ENCODE measurements at places on chromosomes 5 and 9.

GRCh38 chr5:18745042-18745987, 1111.1 kb downstream of the TAF11L14 start:
- DNase-seq = peak; percentile 58

- DNase-seq = no peak
Measured at GRCh38 chr5:146667633-146668272, 151.8 kb upstream of the GPR151 start.

DNA sequence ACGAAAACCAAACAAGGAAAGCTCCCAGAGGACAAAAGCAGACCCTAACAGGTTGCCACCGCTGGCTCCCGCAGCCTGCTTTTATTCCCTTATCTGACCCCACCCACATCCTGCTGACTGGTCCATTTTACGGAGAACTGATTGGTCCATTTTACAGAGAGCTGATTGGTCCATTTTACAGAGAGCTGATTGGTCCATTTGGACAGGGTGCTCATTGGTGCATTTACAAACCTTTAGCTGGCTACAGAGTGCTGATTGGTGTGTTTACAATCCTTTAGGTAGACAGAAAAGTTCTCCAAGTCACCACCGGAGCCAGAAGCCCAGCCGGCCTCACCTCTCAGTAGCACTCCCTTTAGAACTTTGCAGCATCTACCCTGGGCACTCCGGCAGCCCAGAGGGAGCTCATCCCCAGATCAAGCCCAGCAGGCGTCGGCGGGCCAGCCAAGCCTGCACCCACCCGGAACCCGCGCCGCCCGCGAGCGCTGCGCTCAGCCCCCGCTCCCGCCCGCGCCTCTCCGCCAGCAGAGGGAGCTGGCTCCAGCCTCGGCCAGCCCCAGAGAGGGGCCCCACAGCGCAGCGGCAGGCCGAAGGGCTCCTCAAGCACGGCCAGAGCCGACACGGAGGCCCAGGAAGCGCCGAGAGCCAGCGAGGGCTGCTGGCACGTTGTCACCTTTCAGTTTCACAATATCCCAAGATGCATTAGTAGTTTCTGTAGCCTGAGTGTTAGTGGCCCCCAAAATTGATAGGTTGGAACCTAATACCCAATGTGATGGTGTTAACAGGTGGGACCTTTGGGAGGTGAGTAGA, 35.3 kb upstream of the CLPTM1L start:
- peak; percentile 65 for DNase-seq

GRCh38 chr5:45110399-45110798, 301.7 kb downstream of the MRPS30 start:
- no peak for DNase-seq

GRCh38 chr9:87112656-87113055, 165.3 kb upstream of the GAS1 start:
- no peak for DNase-seq

DNA sequence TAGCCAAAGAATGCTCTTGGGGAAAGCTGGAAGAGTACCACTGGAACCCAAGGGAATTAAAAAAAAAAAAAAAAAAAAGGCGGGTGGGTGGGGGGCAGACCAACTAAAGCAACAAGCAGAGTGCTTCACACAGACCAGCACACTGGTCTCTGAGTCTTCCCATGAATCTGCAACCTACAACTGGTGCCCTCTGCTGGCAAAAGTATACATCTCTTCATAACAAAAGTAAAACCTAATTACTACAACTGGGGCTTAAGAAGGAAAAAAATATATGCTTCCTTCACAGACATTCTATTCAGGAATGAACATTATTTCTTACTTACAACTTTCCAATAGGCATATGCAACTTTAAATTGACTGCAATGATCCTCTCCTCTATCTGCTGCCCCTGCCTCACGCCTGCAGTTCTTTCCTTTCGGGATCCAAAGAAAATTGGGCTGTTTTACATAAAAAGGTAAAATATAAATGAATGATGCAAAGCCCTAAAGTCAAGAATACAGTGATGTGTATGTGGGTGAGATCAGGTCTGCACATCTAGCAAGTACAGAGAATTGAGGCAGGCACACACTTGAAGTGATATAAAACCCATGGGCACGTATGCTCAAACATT, 7.2 kb upstream of the KLHL3 start:
- DNase-seq = peak; percentile 89

DNA sequence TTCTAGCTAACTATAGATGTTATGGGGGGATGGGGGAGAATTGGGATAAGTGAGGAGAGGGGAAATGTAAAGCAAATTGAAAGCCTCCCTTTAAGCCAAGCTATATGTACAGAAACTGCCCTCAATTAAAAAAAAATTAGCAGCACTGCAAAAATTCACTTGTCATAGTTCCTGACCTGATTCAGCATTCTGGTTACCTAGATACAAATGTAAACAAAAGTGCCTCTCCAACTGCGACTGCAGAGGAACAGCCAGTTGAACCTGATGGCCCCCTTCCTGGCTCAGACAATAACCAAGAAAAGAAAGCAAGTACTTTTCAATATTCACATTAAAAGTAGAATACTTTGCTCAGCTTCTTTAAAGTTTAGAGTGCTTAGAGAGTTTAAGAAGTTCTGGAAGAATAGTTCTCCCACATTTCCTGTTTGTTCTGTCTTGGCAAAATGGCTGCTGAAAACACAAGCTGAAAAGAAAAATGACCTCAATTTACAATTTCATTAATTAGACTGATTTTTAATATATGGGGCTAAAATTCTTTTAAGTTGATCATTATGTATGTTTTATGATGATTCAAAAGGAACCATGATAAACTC, 1.5 kb downstream of the FAM81B start:
- no peak for DNase-seq

GRCh38 chr5:88792144-88792840, 90.7 kb downstream of the MEF2C start:
- DNase-seq = no peak

DNA sequence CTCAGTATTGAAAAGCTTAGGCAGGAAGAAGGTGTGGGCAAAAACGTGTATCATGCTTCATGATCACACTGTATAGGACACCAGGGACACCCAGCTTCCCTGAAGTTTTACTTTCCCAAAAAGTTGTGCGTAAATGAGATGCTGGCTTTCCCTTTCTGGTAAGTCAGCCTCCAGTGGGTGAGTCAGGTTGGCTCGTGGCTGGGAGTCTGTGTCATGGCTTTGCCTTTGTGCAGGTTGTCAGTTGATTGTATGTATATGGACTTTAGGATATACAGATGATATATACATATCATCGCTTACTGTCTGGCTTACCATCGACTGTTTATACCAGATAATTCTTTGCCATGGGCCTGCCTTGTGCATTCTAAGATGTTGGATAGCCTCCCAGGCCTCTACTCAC, 34.2 kb downstream of the ADRB2 start:
- DNase-seq = no peak

DNA sequence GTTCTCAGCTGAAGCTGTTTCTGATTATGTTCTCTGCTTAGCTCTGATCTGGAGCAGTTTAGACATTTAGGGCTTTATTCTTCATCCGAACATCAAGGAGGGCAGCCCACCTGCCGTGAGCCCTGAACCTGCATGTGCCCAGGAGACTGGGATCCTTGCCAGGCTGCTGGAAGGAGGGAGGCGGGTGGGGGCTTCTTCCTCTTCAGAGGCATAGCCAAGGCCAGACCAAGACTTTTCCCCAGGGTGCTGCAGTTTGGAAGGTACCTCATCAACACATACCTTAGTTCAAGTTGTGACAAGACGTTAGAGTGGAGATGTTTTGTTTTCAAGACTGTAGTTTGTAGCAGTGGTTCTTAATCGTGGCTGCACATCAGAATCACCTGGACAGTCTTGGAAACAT, 64.9 kb downstream of the RALGPS1 start:
- no peak for DNase-seq

GRCh38 chr5:74482523-74482922, 158.0 kb downstream of the ENC1 start:
- DNase-seq = no peak

DNA sequence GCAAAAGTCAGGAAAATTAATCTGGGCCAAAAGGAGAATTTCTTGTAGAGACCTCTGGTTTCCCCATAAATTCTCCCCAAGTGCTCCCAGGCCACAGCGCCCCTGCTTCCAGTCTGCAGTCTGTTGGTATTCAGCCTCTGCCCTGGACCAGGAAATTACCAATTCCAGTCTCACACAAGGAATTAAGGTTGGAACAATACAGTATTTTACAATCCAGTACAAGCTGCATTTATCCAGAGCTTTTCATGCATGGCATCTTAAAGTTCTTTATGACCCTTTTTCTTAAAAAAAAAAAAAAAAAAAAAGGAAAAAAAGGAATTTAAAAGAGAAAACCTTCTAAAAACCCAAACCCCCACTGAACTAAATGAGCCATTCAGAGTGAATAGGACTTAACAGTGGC, 139.6 kb upstream of the RANBP3L start:
- no peak for DNase-seq

DNA sequence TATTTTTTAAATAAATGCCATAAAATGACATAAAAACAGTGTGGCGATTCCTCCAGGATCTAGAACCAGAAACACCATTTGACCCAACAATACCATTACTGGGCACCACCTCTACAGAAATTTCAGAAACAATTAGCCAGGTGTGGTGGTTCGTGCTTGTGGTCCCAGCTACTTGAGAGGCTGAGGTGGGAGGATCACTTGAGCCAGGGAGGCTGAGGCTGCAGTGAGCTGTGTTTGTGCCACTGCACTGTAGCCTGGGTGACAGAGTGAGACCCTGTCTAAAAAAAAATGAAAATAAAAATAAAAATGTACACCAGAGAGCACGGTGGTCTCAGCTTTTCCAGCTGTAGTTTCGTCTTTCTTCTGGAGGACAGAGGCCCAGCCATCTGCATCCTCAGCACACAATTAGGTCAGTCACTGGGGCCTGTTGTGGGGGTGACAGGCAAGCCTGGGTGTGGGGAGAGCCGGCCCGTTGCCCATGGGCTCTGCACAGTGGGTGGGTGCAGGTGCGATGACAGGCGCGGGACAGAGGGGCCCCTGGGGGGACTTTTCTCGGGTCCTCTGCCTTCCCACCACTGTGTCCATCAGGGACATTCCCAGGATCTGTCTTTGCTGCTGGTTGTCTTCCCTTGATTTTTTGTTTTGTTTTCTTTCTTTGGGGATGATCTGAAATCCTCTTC, 9.8 kb downstream of the COL5A1 start:
- no peak for DNase-seq

DNA sequence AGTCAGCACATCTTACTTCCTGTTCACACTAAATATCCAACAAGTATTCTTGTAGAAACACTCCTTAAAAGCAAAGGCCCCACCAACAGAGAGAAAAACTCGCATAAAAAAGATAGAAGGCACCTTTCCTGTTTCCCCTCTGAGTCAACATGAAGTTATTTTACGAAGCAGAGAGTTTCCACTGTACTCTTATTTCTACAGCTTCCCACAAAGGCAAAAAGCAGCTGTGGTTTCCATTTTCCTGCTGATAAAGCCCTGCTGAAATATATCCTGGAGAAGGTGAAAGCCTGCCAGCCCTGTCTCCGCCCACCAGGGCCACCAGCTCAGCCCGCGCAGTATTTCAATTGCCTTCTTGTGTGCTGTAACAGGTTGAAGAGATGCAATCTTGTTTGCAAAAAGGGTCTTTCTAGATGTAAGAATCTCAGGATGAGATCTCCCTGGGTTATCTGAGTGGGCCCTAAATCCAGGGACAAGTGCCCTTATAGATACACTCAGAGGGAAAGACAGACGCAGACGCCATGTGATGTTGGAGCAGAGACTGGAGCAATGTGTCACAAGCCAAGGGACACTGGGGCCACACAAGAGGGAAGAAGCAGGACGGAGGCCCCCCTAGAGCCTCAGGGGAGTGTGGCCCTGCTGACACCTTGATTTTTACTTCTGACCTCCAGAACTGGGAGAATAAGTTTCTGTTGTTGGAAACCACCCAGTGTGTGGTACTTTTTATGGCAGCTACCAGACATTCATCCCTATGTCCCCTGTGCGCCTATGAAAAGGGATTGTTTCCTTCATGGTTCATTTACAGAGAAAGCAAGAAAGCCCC, 19.9 kb downstream of the SEMA4D start:
- no peak for DNase-seq

DNA sequence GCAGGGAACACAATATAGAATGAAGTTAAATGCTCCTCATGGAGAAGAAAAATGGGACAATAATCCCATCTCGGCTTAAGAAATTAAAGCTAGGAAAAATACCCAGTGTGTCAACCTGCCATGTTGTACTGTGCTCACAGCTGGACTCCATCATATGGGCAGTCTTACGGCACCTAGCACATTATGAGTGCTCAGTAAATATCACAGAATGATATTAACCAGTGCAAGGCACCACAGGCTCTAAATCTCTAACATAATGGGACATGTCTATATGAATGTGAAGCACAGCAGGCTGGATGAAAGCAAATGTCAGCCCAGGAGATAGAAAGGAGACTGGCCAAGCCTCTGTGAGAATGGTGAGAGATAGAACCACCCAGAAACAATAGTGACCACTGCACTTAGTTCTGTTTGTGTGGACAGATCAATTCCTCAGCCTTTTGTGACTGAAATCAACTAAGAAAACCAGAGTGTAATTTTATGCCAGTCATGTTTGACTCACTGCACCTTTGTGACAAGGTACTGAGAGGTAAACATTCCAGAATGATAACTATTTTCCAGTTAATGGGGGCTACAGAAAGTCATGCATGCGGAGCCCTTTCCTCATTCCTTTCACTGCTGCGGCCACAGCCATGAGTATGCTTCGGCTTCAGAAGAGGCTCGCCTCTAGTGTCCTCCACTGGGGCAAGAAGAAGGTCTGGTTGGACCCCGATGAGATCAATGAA, 140.4 kb upstream of the CDH6 start:
- no peak for DNase-seq

- no peak for DNase-seq
Measured at GRCh38 chr9:37921168-37921510, 17.2 kb upstream of the SLC25A51 start.

DNA sequence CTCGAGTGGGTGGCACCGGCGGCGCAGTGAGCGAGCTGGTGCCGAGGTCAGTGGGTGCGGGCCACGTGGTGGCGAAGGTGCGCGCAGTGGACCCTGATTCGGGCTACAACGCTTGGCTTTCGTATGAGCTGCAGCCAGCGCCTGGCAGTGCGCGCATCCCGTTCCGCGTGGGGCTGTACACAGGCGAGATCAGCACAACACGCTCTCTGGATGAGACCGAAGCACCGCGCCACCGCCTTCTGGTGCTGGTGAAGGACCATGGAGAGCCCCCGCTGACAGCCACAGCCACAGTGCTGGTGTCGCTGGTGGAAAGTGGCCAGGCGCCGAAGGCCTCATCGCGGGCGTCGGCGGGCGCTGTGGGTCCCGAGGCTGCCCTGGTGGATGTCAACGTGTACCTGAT, 2.1 kb downstream of the PCDHA5 start:
- DNase-seq = no peak

- no peak for DNase-seq
Measured at GRCh38 chr9:92969516-92970466, 22.5 kb downstream of the FGD3 start.

GRCh38 chr9:79015951-79016350, 555.8 kb upstream of the TLE4 start:
- no peak for DNase-seq

DNA sequence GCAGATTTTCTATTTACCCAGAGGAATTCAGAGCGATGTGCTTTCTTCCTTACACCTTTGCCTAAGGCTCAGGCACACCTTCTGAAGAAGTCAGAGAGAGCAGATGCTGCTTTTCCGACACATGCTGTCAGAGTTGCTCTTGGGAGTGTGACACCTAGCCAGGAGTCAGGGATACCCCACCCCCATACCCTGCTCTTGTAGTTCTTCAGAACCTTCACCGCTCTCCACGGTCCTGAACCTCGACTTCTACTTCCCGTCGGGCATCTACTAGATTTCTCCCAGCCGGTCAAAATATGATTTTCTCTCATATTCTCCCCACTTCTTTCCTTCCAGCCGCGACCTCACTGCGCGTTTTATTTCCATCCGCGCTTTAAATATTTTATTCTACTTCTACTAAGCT, 1.7 kb downstream of the GRIN3A start:
- DNase-seq = no peak

Measured in natural killer cell (primary cell).